ENCODE measurements at places on chromosomes 11 and 22.
A peak's percentile ranks its signal among the peaks of the same experiment; 100 is the strongest.

DNA sequence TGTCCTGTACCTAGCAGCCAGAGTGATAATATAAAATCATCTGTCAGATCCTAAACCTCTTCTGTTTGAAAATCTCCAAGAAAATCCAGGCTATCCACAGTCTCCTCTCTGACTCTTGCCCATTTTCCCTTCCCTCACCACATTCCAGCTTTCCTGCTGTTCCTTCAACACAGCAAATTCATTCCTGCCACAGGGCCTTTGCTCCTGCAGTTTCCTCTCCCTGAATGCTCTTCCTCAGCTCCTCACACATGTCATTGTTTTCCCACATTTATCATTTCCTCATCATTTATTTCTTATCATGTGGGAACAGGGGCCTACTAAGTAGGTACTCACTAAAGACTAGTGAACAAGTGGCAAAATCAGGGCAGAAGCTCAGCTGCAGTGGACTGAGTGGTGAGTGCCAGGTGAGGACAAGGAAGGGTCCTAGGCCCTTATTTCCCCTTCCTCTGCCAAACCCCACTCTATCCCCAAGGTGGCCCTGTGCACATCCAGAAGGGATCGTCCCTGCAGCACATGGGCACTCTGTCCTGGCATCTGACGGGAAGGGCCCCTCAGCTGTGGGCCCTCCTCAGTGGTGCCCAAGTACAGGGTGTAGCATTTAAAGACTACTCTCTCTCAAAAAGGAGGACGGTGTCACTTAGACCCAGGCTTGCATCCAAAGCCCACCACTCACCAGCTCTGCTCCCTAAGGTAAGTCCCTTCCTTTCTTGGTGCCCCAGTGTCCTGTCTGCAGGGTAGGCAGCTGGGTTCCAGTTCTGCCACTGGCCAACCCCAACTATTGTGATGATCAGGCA lies 2.0 kb downstream of the LRRC32 start:
- no peak for DNase-seq

DNA sequence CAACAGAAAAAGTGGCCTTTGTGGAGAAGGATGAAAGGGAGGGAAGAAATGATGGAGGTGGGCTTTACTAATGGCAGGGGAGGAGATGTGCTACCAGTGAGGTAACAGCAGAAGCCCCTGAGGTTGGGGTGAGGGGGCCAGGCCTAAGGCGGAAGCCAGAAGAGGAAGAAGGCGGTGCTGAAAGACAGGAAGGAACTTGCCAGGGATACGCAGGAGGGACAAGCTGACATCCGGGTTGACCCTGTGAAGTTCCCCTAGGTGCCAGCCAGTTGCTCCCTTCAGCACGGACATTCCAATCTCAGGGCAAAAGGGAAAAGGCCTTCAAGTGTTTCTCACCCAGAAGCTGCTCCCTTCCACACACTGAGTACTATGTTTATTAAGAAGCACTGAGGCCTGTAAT lies 2.3 kb upstream of the TIRAP start:
- DNase-seq: no peak

DNA sequence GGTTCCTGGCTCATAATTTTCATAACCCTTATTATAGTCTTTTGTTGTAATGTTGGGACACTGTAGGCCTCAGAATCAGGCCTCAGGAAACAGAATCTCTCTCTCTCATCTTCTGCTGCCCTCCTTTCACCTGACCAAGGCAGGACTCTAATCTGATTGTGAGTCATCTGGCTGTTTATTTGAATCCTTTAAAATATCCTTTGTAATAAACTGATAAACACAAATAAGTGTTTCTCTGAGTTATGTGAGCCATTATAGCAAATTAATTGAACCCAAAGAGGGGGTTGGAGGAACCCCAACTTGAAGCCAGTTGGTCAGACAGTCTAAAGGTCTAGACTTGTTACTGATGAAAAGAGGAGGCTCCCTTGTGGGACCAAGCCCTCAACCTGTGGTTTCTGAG lies 30.6 kb downstream of the ACER3 start:
- DNase-seq: no peak

DNA sequence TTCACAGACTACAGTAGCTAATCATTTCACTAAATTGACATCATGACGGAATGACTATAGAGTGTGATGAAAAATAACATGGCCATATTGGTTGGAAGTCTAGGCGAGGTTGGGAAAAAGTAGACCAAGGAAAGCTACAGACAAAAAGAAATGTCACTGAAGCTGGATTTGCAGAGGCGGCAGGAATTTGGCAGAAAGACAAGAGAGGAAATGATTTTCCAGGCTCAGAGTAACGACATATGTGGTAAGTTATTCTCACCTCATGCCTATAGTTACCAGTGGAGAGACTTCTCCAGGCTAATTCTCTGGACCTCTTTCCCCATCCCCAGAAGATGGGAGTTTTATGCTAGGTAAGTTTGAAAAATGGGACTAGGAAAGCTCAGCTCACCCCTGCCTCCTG lies 1005.8 kb upstream of the CCDC90B start:
- DNase-seq: no peak

GRCh38 chr11:95346265-95346664 lies 115.3 kb upstream of the SESN3 start:
- no peak for DNase-seq

DNA sequence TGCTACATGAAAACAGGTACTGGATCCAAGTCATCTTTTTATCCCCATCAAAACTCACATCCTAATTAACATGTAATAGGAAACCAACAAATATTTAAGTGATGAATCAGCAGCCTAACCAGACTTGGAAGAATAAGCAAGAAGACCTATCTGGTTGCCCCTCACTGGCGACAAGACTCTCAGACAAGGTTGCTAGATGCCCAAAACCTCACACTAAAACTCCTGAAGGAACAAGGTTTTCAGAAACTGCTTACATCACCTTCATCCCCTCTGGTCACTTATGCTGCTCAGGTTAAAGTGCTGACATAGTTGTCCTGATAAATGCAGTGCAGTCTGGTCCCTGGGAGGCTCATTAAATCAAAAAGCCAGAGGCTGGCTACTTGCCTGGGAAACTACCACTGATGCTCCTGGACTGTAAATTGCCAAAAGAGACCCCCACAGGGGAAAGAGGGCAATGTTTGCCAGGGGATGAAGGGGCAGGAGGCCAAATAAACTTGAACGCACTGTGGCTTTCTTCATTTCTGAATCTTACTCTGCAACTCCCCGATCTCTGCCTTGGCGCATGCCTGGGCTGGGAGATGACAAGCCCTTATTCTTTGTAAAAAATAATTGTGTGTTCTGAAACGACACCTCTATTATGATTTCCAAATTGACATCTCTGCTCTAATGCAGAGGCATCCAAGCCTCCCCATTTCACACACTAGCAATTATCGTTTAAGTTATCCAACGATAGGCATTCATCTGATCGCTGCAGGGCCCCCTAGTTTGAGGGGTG lies 72.7 kb downstream of the AMBRA1 start:
- DNase-seq: no peak

- no peak for DNase-seq
These were observed 1.6 kb upstream of the TBX1 start for GRCh38 chr22:19758896-19759426.

- DNase-seq: no peak
These were observed 8.7 kb downstream of the USH1C start for GRCh38 chr11:17535488-17535887.

- DNase-seq: no peak
These were observed 34.0 kb upstream of the EMID1 start for GRCh38 chr22:29171721-29172120.

DNA sequence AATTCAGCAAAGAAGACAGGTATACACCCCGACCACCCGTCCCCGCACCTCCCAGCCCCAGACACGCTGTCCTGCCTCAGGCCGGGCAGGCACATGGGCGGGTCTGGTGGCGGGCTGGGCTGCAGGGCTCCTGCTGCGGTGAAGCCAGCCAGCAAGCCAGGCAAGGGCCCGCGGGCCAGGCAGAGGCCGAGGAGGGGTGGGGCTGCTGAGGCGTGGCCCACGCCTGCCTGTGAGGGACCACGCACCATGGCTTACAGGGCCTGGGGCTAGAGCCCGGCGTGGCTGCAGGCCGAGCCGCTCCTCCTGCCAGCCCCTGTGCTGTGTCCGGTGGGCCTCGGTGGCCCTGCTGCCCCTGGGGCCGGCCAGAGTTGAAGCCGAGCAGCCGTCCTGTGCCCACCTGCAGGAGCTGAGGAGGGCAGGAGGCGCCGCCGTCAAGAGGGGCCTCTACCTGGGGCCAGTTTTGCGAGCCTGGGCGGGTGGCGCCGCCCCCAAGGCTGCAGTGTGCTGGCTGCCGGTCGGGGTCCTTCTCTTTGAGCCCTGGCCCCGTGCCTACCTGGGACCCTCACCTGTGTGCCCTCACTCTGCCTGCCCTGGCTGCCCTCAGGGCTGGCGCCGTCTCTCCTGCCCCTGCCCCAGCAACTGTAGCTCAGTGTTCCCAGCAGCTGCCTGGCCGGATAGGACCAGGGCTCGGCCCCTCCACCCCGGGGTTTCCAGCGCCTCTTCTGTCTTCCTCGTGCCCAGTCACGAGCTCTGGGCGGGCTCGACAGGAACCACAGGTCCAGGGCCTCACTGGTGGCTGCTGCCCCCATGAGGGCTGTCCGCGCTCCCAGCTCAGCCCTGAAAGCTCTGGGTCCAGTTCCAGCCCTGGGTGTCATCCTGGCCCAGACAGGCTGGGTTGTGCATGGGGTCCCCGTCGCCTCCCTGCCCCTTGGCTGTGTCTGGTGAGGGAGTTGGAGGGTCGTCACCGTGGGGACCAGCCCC lies 38.4 kb downstream of the MOB2 start:
- no peak for DNase-seq

DNA sequence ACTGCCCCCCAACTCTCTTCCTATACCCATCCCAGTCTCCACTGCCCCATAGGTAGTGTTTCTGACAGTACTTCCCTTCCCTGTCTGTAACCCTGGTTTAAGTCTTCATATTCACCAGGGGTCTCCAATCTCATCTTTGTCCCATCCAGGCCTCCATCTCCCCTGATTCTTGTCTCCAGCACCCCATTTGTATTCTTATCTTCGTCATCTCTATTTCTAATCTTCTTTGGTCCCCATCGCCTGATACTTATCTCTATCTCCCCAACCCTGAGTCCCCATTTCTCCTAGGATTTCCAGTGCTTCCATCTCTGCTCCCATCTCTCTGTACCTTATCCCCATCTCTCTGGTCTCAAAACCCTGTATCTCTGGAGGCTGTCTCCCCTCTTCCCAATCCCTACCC lies 1.8 kb downstream of the PHOX2A start:
- no peak for DNase-seq

GRCh38 chr11:129375751-129376657 lies at the start of gene BARX2:
BARX2 (plus strand) TSS chr11:129375848; CDS start chr11:129376036, 188 bp downstream.
- peak; percentile 25 for DNase-seq

DNA sequence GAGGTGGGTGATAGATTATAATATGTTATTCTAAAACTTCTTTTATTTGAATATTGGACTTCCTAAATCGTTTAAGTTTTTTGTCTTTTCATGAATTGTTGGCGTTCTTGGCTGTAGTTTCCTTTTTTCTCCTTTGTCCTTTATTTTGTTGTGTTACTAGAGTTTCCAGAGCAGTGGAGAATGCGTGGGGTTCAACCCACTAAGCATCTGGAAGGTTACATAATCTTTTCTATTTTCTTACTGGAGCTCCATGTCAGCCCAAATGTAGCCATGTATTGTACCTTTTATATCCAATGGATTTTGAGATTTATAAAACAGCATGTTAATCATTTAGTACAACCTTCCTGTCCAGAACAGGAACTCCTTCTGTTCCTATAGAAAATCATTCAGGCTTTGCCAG lies 63.2 kb downstream of the PPP6R3 start:
- no peak for DNase-seq

- DNase-seq: no peak
These were observed 82.6 kb downstream of the MICAL2 start for GRCh38 chr11:12192794-12193514.

DNA sequence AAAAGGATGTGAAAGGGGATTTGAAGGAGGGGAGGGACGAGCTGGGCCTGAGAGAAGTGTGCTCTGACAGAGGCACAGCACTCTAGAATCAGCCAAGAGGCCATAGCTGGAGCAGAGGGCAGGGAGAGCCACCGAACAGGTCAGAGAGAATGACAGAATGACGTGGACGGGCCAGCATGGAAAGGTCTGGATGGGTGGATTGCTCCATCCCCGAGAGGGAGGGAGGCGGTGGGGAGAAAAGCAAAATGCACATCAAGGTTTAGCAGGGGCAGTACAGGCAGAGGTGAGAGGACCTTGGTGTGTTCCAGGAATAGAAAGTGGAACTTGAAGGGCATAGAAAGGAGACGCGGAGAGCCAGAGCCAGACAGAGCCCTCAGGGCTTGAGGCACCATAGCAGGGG lies 6.9 kb downstream of the PMM1 start:
- DNase-seq: no peak

GRCh38 chr11:102591160-102591718 lies 33.9 kb downstream of the MMP20 start:
- DNase-seq: no peak

DNA sequence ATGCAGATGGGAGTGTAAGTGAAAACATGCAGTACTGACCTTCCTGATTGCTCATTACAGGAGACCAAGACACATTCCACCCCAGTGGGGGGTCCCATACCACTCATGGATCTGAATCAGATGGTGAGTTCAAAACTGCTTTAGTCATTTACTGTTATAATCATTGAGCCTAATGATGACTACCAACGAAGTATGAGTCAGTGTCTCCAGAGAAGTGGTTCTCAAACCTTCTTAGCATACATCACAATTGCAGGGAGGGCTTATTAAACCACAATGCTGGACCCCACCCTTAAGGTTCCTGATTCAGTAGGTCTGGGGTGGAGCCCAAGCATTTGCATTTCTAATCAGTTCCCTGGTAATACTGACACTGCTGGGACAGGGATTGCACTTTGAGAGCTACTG lies 75.8 kb downstream of the CD44 start:
- no peak for DNase-seq

DNA sequence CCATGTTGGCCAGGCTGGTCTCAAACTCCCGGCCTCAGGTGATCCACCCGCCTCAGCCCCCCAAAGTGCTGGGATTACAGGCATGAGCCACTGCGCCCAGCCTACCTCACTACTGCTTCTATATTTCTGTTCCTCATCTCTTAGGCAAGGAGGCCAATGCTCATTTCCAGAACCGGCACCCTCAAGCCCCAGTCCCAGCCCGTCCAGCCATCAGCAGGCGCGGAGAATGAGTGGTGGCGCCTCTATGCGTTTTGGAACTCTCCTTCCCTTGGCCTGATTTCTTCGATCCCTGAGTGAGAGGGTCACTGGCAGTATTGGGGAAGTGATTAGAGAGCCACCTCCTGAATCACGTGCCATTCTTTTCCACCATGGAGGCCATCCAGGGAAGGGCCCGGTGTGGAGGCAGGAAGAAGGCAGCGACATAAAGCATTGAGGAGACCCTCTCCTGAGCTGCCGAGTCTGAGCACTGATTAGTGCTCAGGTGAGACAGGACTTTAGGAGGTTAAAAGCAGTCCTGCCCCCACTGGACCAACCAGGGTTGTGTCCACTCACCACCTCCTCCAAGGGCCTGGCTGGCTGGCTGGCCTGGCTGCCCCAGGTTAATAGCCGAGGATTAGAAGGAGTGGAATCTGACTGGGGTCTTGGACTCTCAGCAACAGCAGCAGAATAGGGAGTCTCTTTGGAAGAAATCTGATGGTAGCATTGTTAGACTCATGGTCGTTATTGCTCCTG lies 8.7 kb downstream of the GRIK4 start:
- DNase-seq: no peak
